CD4-positive, CD25-positive, alpha-beta regulatory T cell (primary cell): ENCODE measurements at places on chromosomes 12 and 14. TPM values are rescaled to one million over a fixed set of nuclear protein-coding genes. Genes with fewer than 3 reads are reported as not detected.

The GALNT9 gene
- 0.69 TPM for total RNA-seq

GRCh38 chr14:49586673-49587460 lies 687 bp upstream of the RPS29 start:
- peak; percentile 18 for DNase-seq
- H3K4me3 ChIP-seq, result peak overlapping the region; percentile 100
- peaks cover 27% of the 10 kb centered on the region for H3K36me3 ChIP-seq
- peaks cover 28% of the 10 kb centered on the region for H3K4me1 ChIP-seq
- H3K27ac ChIP-seq, result peak overlapping the region; percentile 97

DNA sequence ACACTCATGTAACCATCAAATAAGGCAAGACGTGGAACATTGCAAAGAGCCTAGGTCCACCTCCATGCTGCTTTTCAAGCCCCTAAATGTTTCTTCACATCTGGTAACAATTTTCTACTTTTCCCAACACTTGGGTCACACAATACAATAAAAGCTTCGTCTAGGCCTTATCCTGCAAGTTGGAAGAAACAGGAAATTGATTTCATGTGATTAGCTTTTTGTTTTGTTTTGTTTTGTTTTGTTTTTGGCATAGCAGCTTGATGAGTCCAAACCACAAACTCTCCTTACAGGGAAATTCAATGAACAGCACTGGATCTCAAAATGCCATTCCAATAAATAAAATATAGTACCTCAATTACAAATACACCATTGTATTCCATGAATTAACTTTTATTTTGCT lies 19.3 kb downstream of the TAS2R50 start:
- no peak overlapping the region for H3K4me3 ChIP-seq
- no peak for DNase-seq
- H3K27me3 ChIP-seq, result no peaks in the 10 kb centered on the region
- no peak overlapping the region for H3K27ac ChIP-seq

DNA sequence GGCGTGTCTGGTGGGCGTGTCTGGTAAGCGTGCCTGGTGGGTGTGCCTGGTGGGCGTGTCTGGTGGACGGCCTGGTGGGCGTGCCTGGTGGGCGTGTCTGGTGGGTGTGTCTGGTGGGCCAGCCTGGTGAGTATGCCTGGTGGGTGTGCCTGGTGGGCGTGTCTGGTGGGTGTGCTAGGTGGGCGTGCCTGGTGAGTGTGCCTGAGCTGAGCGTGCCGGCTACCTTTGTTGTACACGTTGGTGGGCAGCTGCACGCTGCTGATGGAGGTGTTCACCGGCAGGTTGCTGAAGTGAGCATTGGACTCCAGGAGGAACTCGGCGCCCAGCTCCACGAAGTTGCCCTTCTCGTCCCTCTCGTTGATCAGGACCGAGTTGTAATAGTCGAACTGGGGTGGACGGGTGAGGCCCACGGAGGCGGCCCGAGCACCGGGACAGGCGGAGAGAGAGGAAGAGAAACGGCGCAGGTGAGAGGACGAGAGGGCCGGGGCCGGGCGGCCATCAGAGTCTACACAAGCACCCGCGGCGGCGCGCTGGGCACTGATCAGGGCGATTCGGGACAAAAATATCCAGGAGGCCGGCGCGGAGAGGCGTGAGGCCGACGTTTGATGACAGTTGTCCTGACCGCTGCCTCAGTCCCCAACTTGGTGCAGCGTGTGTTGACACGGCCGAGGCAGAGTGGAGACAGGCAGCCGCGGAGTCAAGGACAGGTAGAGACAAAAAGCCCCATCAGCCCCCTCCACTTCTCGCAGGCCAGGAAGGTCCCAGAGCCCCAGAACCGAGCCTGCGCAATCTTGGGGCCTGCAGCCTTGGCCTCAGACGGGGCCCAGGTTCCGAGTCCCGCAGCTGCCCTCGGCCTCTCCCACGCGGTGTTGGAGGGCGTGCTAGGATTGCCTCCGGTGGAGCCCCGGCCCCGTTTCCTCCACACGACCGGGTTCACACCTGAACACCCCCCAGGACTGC lies 10.5 kb downstream of the CACNA2D4 start:
- H3K27ac ChIP-seq, result no peak overlapping the region
- H3K4me1 ChIP-seq, result no peaks in the 10 kb centered on the region
- peak; percentile 7 for DNase-seq

- H3K27me3 ChIP-seq, result no peaks in the 10 kb centered on the region
- H3K4me3 ChIP-seq, result peak overlapping the region; percentile 92
- peaks cover 64% of the 10 kb centered on the region for H3K4me1 ChIP-seq
- peaks cover 19% of the 10 kb centered on the region for H3K36me3 ChIP-seq
Measured at GRCh38 chr12:70243510-70244371, 508 bp downstream of the CNOT2 start.

The CDKN3 gene
- 9.3 TPM for total RNA-seq

DNA sequence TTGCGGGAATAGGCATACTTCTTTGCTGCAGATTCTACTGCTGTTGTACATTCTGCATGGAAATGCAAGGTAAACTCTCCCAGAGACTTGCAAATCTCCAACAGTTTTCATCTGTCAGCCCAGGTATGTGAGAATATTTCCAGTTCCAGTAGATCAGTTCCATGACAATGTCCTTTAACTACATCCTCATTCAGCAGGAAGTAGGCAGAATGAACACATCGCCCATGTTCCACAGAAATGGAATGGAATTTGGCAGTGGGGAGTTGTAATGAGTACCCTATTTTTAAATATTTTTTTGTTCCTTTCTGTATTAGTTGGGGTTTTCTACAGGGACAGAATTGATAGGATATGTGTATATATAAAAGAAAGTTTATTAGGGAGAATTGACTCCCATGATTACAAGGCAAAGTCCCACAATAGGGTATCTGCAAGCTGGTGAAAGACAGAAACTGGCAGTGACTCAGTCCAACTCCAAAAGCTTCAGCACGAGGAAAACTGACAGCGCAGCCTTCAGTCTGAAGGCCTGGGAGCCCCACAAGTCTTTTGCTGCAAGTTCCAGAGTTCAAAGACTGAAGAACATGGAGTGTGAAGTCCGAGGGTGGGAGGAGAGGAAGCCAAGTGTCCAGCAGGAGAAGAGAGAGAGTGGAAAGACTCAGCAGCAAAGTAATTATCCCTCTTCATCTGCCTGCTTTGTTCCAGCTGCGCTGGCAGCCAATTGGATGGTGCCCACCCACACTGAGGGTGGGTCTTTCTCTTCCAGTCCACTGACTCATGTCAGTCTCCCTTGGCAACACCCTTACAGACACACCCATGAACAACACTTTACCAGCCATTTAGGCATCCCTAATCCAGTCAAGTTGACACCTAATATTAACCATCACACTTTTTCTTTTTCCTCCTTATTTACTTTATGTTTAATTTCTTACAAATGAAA lies 110.4 kb upstream of the SCAF11 start:
- H3K27me3 ChIP-seq, result peaks cover 5% of the 10 kb centered on the region
- no peaks in the 10 kb centered on the region for H3K4me1 ChIP-seq
- no peak overlapping the region for H3K27ac ChIP-seq
- H3K4me3 ChIP-seq, result no peak overlapping the region

The RAB2B gene
- total RNA-seq, result 32.6 TPM

- no peak for DNase-seq
- H3K27ac ChIP-seq, result no peak overlapping the region
- no peaks in the 10 kb centered on the region for H3K4me1 ChIP-seq
- peaks cover 47% of the 10 kb centered on the region for H3K27me3 ChIP-seq
Measured at GRCh38 chr12:98893126-98893674, 248.1 kb downstream of the APAF1 start.

The FOXA1 gene
- total RNA-seq, result 1.0 TPM

The HOXC4 gene
- total RNA-seq, result 0.32 TPM

The TCHP gene
- 29.8 TPM for total RNA-seq

DNA sequence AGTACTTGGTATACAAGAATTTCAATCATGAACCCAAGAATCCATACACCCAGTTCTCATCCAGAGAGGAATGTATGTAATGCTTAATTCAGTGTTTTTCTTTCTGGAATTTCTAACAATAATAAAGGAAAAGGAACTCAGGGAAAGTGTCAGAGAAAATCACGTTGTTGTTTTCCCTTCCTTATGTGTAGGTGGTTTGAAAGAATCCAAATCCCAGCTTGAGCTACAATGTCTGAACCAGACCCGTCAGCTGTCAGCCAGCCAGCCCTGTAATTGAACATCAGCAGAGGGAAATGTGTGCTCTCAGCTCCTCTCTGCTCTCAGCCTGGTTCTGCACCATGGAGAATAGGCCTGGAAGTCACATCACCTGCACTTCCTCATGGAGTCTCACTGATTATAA lies 126.5 kb downstream of the TMEM30B start:
- no peaks in the 10 kb centered on the region for H3K36me3 ChIP-seq
- no peaks in the 10 kb centered on the region for H3K4me1 ChIP-seq
- peaks cover 3% of the 10 kb centered on the region for H3K27me3 ChIP-seq
- no peak for DNase-seq
- no peak overlapping the region for H3K4me3 ChIP-seq

DNA sequence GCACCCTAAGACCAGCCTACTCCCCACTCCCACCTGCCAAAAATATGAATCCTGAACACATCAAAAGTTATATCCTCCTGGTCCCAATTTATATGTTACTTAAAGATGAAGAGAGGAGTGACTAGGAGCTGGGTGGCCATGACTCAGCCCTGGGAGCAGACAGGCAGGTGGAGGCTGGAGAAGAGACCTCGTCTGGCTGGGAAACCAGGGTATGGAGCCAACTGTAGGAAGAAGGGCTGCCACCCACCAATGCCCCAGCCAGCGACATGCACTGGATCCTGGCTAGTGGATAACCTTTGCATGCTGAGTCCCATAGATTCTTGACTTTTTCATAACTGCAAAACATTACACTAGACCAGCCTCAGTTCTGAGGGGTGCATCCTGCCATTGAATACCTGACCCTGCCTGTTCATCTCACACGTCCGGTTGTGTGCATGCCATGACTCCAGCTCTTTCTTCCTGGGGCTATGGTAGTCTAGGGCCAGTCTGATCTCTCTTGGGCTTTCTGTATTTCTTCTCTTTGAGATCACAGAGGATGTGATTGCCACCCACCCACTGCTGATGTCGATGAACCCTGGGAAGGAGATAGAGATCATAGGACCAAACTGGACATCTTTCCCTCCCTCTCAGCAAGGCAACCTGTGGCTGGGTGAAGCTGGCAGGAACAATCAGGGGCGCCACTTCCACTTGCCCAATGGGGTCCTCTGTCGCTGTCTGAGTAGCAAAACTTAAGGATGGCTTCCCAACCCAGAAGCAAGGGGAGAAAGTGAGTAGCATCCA lies 69.6 kb upstream of the DDX11 start:
- no peaks in the 10 kb centered on the region for H3K36me3 ChIP-seq
- H3K4me1 ChIP-seq, result no peaks in the 10 kb centered on the region
- no peaks in the 10 kb centered on the region for H3K27me3 ChIP-seq
- no peak overlapping the region for H3K4me3 ChIP-seq
- DNase-seq, result no peak

The DNAJC22 gene
- not detected for total RNA-seq

The C14orf93 gene
- 8.5 TPM for total RNA-seq

The POTEM gene
- total RNA-seq, result not detected

DNA sequence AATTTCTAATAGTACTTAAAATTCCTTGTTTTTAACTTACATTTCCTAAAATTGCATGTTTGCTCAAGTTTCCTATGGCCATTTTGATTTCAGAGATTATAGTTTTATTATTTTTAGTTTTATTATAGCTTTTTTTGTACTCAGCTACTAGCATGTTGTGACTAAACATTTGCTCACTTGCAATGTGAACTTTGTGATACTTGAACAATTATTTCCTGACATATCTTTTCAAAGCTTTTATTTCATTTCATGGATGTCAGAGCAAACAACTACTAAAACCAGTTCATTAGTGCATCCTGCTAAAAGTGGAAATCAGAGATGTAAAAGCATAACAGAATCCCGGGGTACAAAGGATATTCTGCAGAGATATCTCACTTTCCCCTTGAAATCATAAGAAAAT lies 33.6 kb upstream of the PCNX4 start:
- H3K36me3 ChIP-seq, result no peaks in the 10 kb centered on the region
- DNase-seq, result no peak
- H3K4me3 ChIP-seq, result no peak overlapping the region
- no peaks in the 10 kb centered on the region for H3K4me1 ChIP-seq

GRCh38 chr14:101220921-101221510 lies 317.5 kb upstream of the RTL1 start:
- no peak overlapping the region for H3K27ac ChIP-seq
- DNase-seq, result no peak
- H3K27me3 ChIP-seq, result no peaks in the 10 kb centered on the region
- no peaks in the 10 kb centered on the region for H3K4me1 ChIP-seq

- no peaks in the 10 kb centered on the region for H3K4me1 ChIP-seq
- DNase-seq, result no peak
- H3K4me3 ChIP-seq, result no peak overlapping the region
- peaks cover 17% of the 10 kb centered on the region for H3K27me3 ChIP-seq
Measured at GRCh38 chr12:113612076-113612728, 140.5 kb upstream of the LHX5 start.

- peaks cover 37% of the 10 kb centered on the region for H3K4me1 ChIP-seq
- peak; percentile 30 for DNase-seq
- peak overlapping the region; percentile 88 for H3K4me3 ChIP-seq
- H3K36me3 ChIP-seq, result no peaks in the 10 kb centered on the region
- H3K27ac ChIP-seq, result peak overlapping the region; percentile 85
Measured at GRCh38 chr14:32203928-32204357, 874 bp upstream of the RNU6-8 start.

The UBR7 gene
- total RNA-seq, result 13.2 TPM

DNA sequence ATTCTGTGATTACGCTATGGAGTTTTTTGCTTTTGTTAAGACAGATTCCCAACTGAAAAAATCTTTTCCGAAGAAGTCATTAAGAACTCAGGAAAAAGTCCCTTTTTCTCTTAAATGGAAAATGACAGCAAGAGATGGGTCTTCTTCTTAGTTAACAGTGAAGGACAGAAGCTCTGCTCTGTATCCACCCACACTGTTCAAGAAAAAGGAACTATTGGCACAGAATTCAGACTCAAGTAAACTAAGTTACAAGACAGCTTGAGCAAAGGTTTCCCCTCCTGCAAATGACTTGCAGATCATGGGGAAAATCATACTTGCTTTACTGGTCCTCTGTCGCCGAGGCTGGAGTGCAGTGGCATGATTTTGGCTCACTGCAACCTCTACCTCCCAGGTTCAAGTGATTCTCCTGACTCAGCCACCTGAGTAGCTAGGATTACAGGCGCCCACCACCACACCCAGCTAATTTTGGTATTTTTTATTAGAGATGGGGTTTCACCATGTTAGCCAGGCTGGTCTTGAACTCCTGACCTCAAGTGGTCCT lies 137.1 kb upstream of the AEBP2 start:
- no peak for DNase-seq
- H3K4me3 ChIP-seq, result no peak overlapping the region
- no peak overlapping the region for H3K27ac ChIP-seq
- no peaks in the 10 kb centered on the region for H3K27me3 ChIP-seq
- no peaks in the 10 kb centered on the region for H3K4me1 ChIP-seq

- H3K4me1 ChIP-seq, result no peaks in the 10 kb centered on the region
- no peak overlapping the region for H3K4me3 ChIP-seq
- H3K36me3 ChIP-seq, result peaks cover 6% of the 10 kb centered on the region
- no peak for DNase-seq
Measured at GRCh38 chr12:45338272-45338671, 122.4 kb downstream of the ANO6 start.

DNA sequence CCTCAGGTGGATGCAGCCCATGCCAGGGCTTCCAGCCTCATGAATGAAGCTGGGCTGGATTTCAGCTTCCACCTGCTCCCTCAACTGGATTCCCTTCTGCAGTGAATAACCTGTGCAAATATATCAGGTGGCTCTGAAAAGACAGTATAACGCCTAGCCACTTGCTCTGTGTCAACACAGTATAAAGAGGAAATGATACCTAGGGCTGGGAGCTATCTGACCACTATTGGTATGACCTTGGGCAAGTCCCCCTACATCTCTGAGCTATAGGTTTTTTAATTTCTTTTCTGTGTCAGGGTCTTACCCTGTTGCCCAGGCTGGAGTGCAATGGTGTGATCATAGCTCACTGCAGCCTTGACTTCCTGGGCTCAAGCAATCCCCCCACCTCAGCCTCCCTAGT lies 19.8 kb downstream of the ISM2 start:
- no peaks in the 10 kb centered on the region for H3K4me1 ChIP-seq
- DNase-seq, result no peak
- H3K27me3 ChIP-seq, result no peaks in the 10 kb centered on the region
- no peak overlapping the region for H3K27ac ChIP-seq
- H3K36me3 ChIP-seq, result no peaks in the 10 kb centered on the region
